T-helper 22 cell (primary cell): ENCODE measurements at places on chromosomes 6 and 20.

DNA sequence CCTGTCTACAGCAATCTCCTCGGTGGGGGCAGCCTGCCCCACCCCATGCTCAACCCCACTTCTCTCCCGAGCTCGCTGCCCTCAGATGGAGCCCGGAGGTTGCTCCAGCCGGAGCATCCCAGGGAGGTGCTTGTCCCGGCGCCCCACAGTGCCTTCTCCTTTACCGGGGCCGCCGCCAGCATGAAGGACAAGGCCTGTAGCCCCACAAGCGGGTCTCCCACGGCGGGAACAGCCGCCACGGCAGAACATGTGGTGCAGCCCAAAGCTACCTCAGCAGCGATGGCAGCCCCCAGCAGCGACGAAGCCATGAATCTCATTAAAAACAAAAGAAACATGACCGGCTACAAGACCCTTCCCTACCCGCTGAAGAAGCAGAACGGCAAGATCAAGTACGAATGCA is 19.4 kb downstream of the PRDM1 start:
- no peak for DNase-seq

- DNase-seq, result no peak
Observed at GRCh38 chr20:18678549-18679419, 90.9 kb downstream of the DTD1 start.

GRCh38 chr20:57579898-57580447 is 19.1 kb downstream of the PCK1 start:
- no peak for DNase-seq

DNA sequence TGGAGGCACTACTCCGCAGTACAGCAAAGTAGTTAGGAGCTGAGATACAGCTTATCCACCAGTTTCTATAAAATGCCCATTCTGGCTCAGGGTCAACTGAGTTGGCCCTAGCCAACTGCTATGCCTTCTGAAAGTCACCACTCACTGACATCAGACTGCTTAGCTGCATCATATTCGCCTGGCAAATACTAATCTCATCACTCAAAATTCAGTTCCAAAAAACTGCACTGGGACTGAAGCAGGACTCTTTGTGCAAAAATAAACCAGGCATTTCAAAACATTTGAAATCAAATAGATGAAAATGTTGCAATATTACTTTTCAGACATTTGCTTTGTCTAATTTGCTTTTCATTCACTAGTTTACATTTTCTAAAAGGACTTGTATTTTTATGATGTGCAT is 230.0 kb downstream of the ALDH8A1 start:
- no peak for DNase-seq

GRCh38 chr6:142863981-142864380 is 81.0 kb downstream of the HIVEP2 start:
- no peak for DNase-seq

DNA sequence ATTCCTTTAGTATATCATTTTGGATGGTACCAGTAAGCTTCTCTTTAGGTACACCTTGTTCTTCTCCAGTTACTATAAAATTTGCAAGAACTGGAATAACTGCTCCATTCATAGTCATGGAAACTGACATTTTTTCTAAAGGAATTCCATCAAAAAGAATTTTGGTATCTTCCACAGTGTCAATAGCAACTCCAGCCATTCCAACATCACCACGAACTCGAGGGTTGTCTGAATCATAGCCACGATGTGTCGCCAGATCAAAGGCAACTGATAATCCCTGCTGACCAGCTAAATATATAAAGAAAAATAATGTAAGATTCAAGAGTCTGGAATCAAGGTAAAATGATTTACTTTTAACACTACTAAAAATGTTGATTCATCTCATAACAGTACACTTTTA is 5.3 kb downstream of the MMUT start:
- DNase-seq, result no peak
